ENCODE measurements at places on chromosomes 11 and 22. TPM values are rescaled to one million over a fixed set of nuclear protein-coding genes. Genes with fewer than 3 reads are reported as not detected.

Gene ARSA
- 11.6 TPM for total RNA-seq

Gene LTO1
- 15.9 TPM for total RNA-seq

Gene DNAJB7
- not detected for total RNA-seq

Gene ZNF214
- not detected for total RNA-seq

Gene TMEM225
- total RNA-seq: not detected

Gene HBG1
- not detected for total RNA-seq

DNA sequence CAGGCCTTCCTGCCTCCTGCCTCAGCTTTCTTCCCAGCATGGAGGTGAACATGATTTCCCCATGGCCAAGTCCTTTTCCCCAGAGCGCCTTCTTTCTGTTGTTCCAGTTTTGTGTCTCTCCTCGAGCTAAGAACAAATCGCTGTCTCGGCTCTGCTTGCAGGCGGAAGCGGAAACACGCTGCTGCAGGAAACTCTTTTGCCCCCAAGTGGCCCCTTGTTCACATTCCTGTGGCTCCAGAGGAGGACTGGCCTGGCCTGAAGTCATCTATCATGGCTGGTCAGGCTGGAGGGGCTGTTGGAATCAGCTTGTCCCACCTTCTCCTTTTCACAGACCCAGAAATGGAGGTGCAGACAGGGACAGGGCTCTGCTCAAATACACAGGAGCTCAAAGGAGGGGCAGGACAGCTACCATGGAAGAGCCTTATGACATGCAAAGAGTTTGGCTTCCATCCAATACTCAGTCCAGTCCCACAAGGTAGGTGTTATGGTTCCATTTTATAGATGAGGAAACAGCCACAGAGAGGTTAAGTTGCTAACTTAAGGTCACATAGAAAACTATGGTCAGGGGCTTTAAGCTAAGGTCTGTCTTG is 182.2 kb upstream of the SYT13 start:
- H3K4me1 ChIP-seq: no peaks in the 10 kb centered on the region
- no peak for DNase-seq
- H3K4me3 ChIP-seq: no peak overlapping the region
- H3K27ac ChIP-seq: no peak overlapping the region
- no peaks in the 10 kb centered on the region for H3K36me3 ChIP-seq
- no peaks in the 10 kb centered on the region for H3K27me3 ChIP-seq

GRCh38 chr11:117459979-117460300 is 132.3 kb downstream of the CEP164 start:
- H3K36me3 ChIP-seq: no peaks in the 10 kb centered on the region
- no peak for DNase-seq
- no peak overlapping the region for H3K4me3 ChIP-seq
- H3K4me1 ChIP-seq: peaks cover 10% of the 10 kb centered on the region
- peaks cover 2% of the 10 kb centered on the region for H3K27me3 ChIP-seq

GRCh38 chr11:36164506-36165250 is 124.5 kb downstream of the COMMD9 start:
- no peaks in the 10 kb centered on the region for H3K4me1 ChIP-seq
- no peak overlapping the region for H3K4me3 ChIP-seq
- no peak for DNase-seq
- H3K36me3 ChIP-seq: no peaks in the 10 kb centered on the region

DNA sequence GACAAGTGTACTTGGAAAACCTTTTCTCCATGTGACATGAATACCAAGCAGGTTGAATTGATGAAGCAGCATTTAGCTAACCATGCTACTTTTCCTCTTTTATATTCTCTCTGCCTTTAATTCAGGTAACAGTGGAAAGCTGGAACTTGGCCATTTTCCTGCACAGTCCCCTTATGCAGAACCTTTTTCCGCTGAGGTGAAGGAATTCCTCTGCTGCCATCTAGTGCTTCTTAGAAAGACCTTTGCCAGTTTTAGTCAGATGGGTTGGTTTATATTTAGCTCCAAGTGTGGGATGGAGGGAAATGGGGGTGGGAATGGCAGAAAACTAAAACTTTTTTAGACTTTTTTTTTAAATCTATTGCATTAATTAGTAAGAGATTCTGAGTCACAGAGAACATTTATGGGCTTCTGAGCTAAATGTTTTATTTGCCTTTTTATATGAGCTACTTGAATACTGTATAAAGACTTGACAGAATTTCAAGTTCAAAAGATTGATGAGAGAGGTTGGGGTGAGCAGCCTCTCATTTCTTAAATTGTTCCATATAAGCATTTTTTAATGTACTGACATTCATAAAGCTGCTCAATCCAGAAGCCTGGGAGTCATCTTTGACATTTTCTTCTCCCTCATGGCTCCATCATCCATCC is 153.9 kb upstream of the ZC3H12C start:
- H3K4me1 ChIP-seq: no peaks in the 10 kb centered on the region
- H3K27ac ChIP-seq: no peak overlapping the region

DNA sequence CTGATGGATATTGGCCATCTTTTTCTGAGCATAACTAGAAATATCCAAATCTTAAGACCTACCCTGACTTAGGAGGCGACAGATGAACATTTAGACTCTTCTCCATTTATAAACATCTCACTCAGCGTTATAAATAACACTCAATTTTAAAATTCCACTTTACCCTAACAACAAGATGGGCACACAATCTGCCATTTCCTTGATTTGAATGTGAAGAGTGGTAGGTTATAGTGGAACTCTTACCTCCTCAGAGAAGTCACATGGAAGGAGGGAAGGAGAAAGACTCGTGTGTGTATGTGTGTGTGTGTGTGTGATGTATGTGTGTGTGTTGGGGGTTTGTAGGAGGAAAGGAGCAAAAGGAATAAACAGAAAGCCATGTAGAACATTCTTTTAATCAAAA is 15.0 kb downstream of the SIAE start:
- H3K27ac ChIP-seq: no peak overlapping the region
- no peak for DNase-seq
- H3K27me3 ChIP-seq: no peaks in the 10 kb centered on the region
- peaks cover 3% of the 10 kb centered on the region for H3K36me3 ChIP-seq

GRCh38 chr11:107018902-107019493 is 722 bp upstream of the GUCY1A2 start:
- H3K27ac ChIP-seq: no peak overlapping the region
- DNase-seq: peak; percentile 12
- H3K27me3 ChIP-seq: peaks cover 31% of the 10 kb centered on the region

DNA sequence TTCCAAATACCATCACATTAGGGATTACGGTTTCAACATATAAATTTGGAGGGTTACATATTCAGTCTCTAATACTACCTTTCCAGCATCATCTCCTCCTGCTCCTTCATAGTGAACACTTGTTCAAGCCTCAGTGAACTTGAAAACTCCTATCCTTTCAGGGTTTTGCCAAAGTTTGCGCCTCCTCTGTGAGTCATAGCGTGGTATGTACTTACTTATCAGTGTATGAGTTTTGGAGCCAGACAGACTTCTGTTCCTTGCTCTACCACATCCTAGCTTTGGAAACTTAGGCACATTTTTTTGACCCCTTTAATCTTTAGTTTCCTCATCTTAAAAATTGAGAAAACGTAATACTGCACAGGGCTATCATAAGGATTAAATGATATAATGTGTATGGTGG is 160.1 kb upstream of the ZC3H12C start:
- H3K4me1 ChIP-seq: no peaks in the 10 kb centered on the region
- H3K36me3 ChIP-seq: no peaks in the 10 kb centered on the region
- H3K27me3 ChIP-seq: peaks cover 3% of the 10 kb centered on the region
- no peak overlapping the region for H3K27ac ChIP-seq
- no peak for DNase-seq
- H3K4me3 ChIP-seq: no peak overlapping the region

DNA sequence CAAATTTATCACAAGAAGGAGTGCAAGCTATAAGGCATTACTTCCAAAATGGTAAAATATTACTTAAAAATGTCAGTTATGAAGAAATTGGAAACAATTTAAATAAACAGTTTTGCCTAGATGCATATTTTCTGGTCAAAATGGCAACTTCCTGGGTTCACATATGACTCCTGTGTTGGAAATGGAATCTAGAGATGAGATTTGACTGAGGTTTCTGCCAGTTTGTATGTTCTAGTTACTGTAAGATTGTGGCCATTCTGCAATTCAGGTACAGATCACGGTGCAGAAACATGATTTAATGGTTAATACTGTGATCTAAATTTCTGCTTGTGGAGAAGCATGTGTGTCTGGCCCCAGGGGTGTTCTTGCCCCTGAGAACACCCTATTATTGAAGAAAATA is 3.4 kb upstream of the OR4C6 start:
- no peaks in the 10 kb centered on the region for H3K36me3 ChIP-seq
- H3K27ac ChIP-seq: no peak overlapping the region
- no peak overlapping the region for H3K4me3 ChIP-seq
- H3K27me3 ChIP-seq: no peaks in the 10 kb centered on the region
- H3K4me1 ChIP-seq: no peaks in the 10 kb centered on the region

- H3K27me3 ChIP-seq: no peaks in the 10 kb centered on the region
- H3K27ac ChIP-seq: no peak overlapping the region
- no peak overlapping the region for H3K4me3 ChIP-seq
- peaks cover 1% of the 10 kb centered on the region for H3K36me3 ChIP-seq
Observed at GRCh38 chr11:85133636-85134035, 493.5 kb downstream of the DLG2 start.

DNA sequence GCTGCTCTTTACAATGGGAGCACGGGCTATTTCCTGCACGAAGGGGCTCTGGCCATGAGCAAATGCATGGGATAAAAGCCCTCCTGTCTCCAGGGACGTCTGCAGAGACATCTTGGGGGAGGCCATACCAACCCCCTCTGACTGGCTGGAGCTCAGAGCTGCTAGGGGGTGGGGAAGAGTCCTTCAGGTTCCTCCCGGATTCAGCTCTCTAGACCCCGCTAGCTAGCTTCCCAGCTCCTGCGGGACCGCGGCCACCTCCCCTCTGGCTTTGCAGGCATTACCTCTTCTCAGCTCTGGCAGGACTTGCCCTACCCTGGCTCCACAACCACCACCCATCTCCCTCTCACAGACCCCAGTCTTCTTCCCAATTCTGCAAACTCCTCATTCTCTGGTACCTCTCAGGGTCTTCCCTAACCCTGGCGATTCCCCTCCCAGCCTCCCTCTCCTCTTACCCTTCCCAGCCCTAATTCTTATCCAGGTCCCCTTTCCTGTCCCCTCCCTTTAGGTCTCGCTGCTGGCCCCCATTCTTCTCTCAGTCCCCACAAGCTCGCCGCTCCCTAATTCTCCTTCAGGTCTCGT is 802 bp downstream of the SYT13 start:
- no peak overlapping the region for H3K27ac ChIP-seq
- H3K4me1 ChIP-seq: no peaks in the 10 kb centered on the region
- DNase-seq: no peak
- H3K27me3 ChIP-seq: peaks cover 56% of the 10 kb centered on the region
- no peaks in the 10 kb centered on the region for H3K36me3 ChIP-seq

DNA sequence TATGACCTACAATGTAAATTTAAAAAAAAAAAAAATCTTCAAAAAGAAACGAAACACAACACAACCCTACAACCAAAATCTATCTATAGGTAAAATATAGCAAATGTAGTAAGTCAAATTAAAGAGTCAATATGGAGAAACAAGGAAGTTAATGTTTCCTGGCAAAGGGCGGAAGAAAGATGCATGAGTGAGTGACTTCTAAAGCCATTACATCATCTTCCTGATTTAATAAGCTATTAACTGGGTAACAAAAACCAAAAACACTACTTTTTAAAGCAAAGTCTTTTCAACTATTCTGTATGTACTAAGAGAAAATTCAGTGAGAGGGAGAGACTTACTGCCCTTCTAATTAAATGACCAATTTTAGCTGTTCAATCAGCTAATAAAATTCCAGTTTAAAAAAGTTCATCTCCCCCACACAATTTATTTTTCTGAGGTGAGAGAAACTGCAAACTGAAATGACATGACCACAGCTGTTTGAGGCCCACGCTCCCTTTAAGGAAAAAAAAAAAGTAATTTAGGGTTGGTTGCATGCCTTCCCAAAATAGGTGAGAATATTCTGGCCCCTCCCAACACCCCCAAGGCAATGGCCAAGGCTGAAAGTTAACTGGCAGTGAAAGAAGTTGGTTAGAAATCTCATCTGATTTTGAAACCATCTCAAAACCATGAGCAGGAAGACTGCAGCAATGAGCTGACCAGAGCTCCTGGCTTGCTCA is 5.9 kb downstream of the SF1 start:
- H3K4me1 ChIP-seq: peaks cover 90% of the 10 kb centered on the region
- DNase-seq: no peak
- H3K36me3 ChIP-seq: peaks cover 96% of the 10 kb centered on the region
- no peaks in the 10 kb centered on the region for H3K27me3 ChIP-seq

- no peaks in the 10 kb centered on the region for H3K27me3 ChIP-seq
- no peak overlapping the region for H3K27ac ChIP-seq
- no peaks in the 10 kb centered on the region for H3K4me1 ChIP-seq
- no peak for DNase-seq
- no peaks in the 10 kb centered on the region for H3K36me3 ChIP-seq
Observed at GRCh38 chr11:37747121-37747520, 1149.1 kb upstream of the RAG2 start.

GRCh38 chr11:18575361-18575760 is 13.2 kb downstream of the UEVLD start:
- peaks cover 12% of the 10 kb centered on the region for H3K36me3 ChIP-seq
- H3K4me1 ChIP-seq: peaks cover 6% of the 10 kb centered on the region
- H3K4me3 ChIP-seq: no peak overlapping the region

GRCh38 chr22:32619614-32620426 is 145.2 kb downstream of the FBXO7 start:
- H3K4me1 ChIP-seq: no peaks in the 10 kb centered on the region
- H3K27me3 ChIP-seq: no peaks in the 10 kb centered on the region
- H3K4me3 ChIP-seq: no peak overlapping the region
- no peak for DNase-seq
- H3K36me3 ChIP-seq: no peaks in the 10 kb centered on the region

GRCh38 chr11:96052921-96053651 is 129.2 kb upstream of the MTMR2 start:
- H3K4me1 ChIP-seq: peaks cover 76% of the 10 kb centered on the region
- H3K36me3 ChIP-seq: peaks cover 44% of the 10 kb centered on the region
- H3K4me3 ChIP-seq: no peak overlapping the region
- peak overlapping the region; percentile 56 for H3K27ac ChIP-seq
- DNase-seq: no peak

- H3K36me3 ChIP-seq: no peaks in the 10 kb centered on the region
- peaks cover 27% of the 10 kb centered on the region for H3K27me3 ChIP-seq
- H3K27ac ChIP-seq: no peak overlapping the region
- DNase-seq: no peak
Observed at GRCh38 chr22:36606114-36606513, 77.1 kb upstream of the EIF3D start.

DNA sequence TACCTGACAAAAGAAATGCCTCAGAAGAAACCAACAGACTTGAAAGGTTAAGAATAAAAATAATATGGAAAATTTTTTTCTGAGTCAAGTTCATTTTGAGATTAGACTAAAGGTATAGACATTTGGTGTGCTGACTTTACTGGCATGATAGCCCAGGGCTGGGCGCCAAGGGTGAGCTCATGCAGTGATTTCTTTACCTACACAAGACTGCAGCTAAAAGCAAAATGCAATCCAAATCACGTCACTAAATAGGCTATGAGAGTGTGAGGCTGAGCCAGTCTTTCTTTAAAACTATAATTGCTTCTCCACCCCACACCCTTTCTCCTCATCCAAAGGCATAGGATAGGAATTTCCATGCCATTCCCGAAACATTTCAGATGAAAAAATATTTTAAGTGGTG is 196.5 kb downstream of the FAM76B start:
- H3K36me3 ChIP-seq: peaks cover 1% of the 10 kb centered on the region
- no peaks in the 10 kb centered on the region for H3K27me3 ChIP-seq
- no peak overlapping the region for H3K4me3 ChIP-seq
- no peak for DNase-seq
- no peak overlapping the region for H3K27ac ChIP-seq
